ENCODE measurements at places on chromosomes 16 and 17.

GRCh38 chr17:3400055-3400454, 1.8 kb upstream of the OR1E1 start:
- DNase-seq, result no peak

- no peak for DNase-seq
Measured at GRCh38 chr16:77064037-77064436, 127.0 kb upstream of the MON1B start.

GRCh38 chr17:70796757-70797156, 627.4 kb downstream of the KCNJ2 start:
- DNase-seq, result no peak

- no peak for DNase-seq
Measured at GRCh38 chr16:30473231-30474073, 910 bp downstream of the ITGAL start.

DNA sequence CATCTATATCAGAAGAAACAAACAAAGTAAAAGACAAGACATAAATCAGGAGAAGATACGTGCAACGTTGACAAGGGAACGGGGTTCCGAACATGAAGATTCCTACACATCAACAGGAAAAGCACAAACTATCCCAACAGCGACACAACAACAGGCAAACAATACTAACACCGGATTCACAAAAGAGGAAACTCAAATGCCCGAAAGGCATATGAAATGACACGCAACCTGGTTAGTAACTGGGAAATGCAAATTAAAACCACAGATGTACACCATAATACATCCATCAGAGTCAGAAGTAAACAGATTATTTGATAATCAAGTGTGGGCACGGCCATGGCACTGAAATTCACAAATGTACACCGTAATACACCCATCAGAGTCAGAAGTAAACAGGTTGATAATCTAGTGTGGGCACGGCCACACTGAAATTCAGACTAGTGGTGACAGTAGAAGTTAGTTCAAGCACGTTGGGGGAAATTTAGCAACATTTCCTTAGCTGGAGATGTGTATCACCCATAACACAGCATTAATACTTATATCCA, 171.9 kb upstream of the RPH3AL start:
- no peak for DNase-seq

- no peak for DNase-seq
Measured at GRCh38 chr16:87409781-87410180, 17.6 kb downstream of the MAP1LC3B start.

GRCh38 chr16:57278494-57278893, 6.0 kb downstream of the PLLP start:
- no peak for DNase-seq

DNA sequence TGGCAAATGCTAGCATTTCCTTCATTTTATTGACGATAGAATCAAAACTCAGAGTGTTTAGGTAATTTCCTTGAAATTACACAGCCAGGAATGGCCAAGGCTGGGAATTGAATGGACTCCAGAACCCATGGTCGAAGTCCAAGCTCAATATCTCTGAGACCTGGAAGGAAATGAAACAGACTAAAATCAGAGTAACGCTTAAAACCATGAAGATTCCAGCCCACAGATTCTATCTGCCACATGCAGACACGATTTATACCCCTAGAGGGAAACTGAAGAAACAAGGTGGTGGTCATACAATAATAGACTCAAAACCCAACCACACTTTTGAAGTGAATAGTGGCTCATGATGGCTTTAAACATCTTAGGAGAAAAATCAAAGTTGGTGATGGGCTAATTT, 95.6 kb downstream of the PRKCA start:
- no peak for DNase-seq

- DNase-seq, result no peak
Measured at GRCh38 chr17:27323538-27324215, 29.8 kb downstream of the WSB1 start.

GRCh38 chr17:69058165-69058564, 2.6 kb downstream of the ABCA9 start:
- no peak for DNase-seq

DNA sequence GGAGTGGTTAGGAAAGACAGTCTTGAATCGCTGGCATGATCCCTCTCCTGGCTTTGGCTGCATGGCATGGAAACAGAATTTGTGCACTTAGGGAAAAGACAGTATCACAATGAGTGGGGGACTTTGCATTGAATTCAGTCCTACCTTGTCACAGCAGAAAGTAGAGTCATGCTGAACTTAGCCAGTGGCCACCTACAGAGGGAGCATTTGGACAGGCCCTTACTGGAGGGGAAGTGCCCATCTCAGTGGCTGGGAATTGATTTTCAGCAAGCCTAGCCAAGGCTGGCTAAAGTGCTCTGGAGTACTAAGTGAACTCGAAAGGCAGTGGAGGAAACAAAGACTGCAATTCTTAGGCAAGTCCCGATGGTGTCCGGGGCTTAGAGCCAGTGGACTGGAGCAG, 364.3 kb upstream of the TOM1L1 start:
- DNase-seq, result no peak

DNA sequence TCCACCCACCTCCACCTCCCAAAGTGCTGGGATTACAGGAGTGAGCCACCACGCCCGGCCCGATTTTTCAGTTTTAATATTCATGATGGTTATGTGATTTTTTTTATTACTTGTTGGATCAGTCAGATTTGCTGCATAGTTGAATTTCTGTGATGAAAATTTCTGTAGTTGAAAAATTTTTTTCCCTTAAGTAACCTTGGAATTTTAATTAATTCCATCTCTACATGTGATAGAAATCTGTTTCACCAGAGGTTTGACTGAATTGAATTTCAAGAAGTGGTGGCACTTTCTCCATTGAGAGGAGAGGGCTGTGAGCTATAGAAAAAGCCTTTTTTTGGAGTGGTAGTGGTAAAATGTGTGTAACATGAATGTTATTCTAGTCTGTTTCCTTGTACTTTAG, 24.7 kb downstream of the WIPF2 start:
- peak; percentile 28 for DNase-seq

GRCh38 chr16:23125277-23125676, 24.0 kb downstream of the USP31 start:
- DNase-seq, result no peak
